G401 (cell line): ENCODE measurements at places on chromosomes 16 and 17. TPM values are rescaled to one million over a fixed set of nuclear protein-coding genes. Genes with fewer than 3 reads are reported as not detected.

- DNase-seq = peak; percentile 41
Observed at GRCh38 chr17:40190197-40191021, 13.1 kb downstream of the RAPGEFL1 start.

DNA sequence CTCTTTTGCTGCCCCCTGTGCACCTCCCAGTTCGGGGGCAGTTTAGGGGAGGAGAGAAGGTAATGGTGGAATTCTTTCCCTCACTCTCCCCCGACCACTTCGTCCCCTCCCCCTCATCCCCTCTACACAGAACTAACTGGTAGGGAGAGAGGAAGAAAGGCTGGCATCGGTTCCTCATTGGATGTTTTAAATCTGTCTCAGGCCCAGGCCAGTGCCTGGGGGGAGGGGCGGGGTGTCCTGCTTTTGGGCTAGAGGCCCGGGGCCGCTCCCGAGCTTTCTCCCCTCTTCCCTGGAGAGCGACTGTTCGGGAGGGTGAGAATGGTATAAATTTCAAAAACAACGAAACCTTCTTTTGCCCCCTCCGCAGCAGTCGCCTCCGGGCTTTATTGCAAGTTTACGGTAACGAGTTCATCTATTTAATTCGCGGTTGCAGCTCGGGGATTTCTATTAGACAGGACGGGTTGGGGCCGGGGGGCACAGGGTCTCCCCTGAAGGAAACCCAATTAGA, at the start of gene PRAC2:
TSS of gene PRAC2 (plus strand) at position 271 of the 508 bp plus-strand sequence. CDS start 1,226 bp downstream, outside the sequence.
- DNase-seq = no peak

- no peak for DNase-seq
Observed at GRCh38 chr16:67387479-67388079, 5.7 kb downstream of the TPPP3 start.

- no peak for DNase-seq
Observed at GRCh38 chr16:56330476-56330875, 94.9 kb downstream of the AMFR start.

DNA sequence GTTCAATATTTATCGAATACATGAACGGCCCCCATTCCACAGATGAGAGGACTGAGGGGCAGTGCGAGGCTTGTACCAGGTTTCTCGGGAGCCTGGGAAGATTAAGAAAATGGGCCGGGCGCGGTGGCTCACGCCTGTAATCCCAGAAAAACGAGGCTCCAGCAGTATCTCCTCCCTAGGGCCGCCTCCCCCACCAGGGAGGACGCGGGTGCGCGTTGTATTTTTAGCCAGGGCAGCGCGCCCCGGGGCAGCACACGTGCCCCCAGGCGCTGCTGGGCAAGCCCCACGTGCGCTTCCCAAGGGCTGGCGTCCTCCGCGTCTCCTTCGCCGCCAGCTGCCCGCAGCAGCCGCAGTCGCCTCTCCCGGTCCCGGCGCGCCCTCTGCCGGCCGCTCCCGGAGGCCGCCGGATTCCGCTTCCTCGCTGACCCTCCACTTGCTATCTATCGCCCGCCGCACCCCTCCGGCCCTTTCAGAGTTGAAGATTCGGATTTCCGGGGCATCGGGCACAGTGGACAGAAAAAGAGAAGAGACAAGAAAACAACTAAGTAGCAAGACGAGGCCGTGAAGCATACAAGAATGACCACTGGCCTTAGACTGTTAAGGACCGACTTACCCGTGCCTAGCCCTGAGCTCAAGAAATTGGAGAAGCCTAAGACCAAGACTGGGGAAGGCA, 1.9 kb upstream of the YBX2 start:
- peak; percentile 70 for DNase-seq

- no peak for DNase-seq
Observed at GRCh38 chr17:19341641-19342610, 20.6 kb downstream of the B9D1 start.

Gene CLEC16A
- 15.6 and 16.6 TPM in 2 replicates for total RNA-seq

GRCh38 chr17:77786740-77787505, 171.6 kb upstream of the TNRC6C start:
- DNase-seq = no peak

Gene SPPL2C
- not detected in 2 replicates for total RNA-seq

GRCh38 chr17:8055851-8056231, 17.0 kb downstream of the ALOX15B start:
- no peak for DNase-seq

DNA sequence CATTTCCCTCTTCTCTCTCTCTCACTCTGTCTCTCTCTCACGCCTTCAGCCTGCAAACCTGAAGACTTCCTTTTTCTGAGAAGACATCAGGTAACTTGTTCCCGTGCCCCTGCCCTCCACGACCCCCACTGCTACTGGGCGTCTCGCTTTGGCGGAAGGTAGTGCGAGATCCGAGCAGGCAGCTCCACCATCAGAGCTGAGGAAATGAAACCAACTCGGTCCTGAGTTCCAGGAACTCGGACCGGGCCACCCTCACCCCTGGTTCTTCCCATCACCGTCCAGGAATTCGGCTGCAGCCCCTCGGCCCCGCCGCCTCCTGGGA, 585 bp downstream of the MLKL start:
- DNase-seq = no peak

DNA sequence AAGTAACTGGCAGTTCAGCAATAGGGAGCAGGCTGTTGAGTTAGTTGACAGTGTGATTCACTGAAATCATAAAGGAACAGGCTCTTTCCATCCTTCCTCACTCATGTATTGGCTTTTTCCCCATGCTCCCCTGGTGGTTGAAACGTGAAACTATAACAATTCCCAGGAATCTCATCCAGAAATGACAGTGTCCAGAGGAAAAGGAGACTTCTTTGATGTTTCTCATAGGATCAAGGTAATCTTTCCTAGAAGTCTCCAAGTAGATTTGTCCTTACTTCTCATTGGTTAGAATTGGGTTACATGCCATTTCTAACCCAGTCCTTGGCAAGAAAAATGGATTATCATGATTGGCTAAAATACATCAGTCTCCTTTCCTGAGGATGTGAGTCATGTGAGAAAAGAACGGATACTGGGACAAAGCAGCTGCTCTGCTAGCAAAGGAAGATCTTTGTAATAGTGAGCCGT, 14.4 kb downstream of the TTC19 start:
- DNase-seq = peak; percentile 40

DNA sequence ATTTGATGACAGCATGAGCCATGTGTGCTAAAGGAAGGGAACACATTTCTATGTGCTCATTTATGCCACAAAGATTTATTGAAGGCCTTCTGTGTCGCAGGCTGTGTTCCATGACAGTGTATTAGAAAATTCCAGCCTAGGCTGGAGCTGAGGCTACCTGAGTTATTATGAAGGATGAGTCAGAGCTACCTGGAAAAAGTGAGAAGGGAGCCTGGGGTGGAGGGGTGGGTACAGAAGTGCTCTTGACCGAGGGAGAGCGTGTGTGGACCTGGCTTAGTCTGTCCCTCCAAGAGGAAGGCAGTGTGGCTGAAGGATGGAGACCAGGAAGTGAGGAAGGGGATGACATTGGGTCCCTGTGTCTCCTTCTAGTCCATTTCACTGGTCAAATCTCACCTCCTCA, 98.3 kb downstream of the N4BP1 start:
- no peak for DNase-seq

- DNase-seq = no peak
Observed at GRCh38 chr17:45325810-45326209, 9.0 kb upstream of the MAP3K14 start.

Gene CHST5
- total RNA-seq = 0.12 TPM in 1 of 2 replicates, not detected in the other

- no peak for DNase-seq
Observed at GRCh38 chr16:55588799-55589198, 22.3 kb downstream of the CAPNS2 start.

- DNase-seq = no peak
Observed at GRCh38 chr17:19339341-19339815, 23.1 kb downstream of the B9D1 start.

Gene ODF4
- total RNA-seq = not detected in 2 replicates

DNA sequence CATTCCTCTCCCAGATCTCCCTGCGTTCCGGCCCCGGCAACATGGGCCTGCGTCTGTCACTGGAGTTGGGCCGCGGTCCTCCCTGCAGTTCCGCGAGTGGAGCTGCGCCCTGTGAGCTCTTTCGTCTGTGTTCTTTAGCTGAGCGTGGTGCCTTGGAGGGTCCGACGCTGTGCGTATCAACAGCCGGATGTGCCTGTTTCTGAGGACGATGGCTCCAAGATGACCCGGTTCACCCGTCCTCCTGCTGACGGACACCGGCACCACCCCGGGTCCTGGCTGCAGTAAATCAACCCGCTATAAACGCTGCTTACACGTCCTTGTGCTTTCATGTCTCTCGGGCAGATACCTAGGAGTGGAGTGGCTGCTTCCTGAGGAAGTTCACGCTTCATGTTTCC, 44.8 kb upstream of the GNG13 start:
- no peak for DNase-seq

Gene TMEM220
- 2.2 and 9.3 TPM in 2 replicates for total RNA-seq

DNA sequence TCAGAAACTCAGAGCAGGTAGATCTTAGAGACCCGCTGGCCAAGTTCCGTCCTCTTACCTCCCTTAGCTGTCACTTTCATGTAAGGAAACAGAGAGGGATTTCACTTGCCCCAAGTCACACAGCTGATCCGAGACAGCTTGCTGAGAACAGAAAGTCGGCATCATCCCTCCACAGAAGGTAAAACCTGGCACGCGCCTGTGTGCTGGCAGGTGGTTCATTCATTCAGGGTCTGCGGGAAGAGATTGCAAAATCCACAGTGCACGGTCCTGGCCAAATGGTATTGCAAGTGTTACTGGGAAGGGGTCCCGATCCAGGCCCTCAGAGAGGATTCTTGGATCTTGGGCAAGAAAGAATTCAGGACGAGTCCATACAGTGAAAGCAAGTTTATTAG, 139.4 kb upstream of the RPH3AL start:
- DNase-seq = peak; percentile 71

Gene TPSG1
- total RNA-seq = not detected in 2 replicates

- DNase-seq = no peak
Observed at GRCh38 chr16:625117-625976, 5.4 kb upstream of the WFIKKN1 start.

DNA sequence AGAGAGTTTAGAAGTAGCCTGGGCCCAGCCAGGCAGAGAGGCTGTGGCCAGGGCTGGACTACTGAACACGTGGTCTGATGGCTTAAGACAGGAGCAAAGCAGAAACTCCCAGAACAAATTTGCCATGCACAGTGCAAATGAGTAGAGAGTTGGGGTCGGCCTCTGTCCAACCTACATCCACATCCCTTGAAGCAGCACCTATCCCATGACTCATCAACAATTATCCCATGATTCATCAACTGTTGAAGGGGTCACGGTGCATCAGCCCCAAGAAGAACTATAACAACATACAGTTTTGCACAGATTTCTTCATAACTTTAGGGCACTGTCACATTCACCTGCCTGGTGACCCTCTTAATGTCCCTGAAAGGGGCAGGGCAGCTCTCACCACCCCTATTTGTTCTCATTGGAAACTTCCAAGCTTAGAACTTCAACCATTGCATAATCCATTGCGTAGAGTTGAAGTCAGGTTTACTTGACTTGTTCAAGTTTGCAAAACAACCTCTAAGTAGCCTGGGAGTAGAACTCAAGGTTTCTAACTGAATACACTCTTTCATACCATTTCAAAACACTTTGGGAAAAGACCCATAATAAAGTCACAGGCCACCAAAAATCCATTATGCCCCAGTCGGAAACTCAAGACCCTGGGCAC, 235.2 kb upstream of the CDH5 start:
- no peak for DNase-seq

DNA sequence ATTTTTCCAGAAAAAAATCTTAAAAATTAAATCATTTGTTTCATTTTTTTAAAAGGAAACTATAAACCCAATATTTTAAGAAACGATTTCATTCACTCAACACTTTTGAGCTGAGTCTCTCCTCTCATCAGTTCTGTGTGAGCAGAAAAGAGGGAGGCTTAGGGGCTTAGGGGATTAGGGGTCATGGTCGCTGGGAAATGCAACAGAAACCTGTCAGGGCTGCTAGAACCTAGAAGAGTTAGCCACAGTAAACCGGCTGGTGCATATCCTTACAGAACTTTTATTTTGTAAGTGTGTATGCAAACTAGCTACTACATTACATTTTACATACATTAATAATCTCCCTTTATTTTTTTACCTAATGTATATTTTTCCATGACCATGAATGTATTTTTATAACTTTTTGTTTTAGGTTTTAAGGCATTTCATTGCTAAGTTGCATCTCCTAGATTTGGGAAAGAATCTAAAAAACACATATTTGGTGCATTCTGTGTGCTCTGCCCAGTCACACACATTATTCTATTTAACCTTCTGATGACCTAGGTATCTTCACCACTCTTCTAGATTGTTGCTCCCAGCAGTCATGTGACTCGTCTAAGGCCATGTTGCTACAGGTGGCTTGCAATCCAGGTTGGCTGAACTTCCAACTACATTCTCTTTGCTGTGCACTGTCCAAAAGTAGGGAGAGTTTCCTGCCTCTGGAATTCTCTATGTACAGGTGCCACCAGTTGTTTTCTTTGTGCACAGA, 24.4 kb downstream of the TBC1D3B start:
- no peak for DNase-seq

- DNase-seq = no peak
Observed at GRCh38 chr16:28182801-28183200, 29.0 kb downstream of the XPO6 start.

Gene KRTAP4-5
- not detected in 2 replicates for total RNA-seq

DNA sequence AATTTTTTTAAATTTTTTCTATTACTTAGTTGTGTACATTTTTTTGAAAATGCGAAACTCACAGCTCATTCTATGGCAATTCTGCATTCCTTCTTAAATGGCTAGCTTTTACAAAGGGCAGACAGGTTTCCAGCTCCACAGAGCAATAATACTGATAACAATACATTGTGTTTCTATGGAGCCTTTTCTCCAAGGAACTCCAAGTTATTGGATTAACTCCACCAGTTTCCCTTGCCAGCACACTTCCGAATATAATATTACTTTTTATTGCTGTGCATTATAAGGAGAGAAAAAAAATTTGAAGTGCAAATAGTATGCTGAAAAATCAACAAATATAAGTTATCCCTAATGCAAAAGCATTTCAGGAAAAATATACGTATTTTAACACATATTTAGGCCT, 127.5 kb upstream of the PSMD7 start:
- no peak for DNase-seq

DNA sequence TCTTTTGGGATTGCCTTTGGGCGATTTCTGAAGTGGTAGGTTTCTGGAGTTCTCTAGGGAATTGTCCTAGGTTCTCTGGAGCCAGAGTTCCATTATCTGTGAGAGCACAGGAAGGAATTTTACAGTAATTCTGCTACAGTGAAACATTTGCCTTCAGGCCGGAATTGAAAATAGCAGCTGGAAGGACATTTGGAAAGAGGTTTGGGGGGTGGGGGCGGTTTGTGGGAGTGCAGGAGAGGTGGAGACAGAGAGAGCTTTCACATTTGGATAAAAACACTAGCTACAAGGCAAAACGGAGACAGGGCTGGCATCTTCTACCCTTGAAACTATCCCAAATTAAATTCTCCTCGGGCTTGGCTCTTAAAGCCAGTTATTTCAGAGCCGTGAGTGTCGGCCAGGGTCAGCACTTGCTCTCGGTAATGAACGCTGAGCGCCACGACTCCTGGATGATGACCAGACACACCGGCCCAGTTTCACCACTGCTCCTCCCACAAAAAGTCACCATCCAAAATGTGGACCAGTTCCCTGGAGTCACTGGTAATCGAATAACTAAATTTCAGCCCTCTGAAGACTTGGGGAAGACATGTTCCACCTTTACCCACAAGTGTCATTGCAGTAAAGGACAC, 67.7 kb upstream of the TANC2 start:
- no peak for DNase-seq

- DNase-seq = no peak
Observed at GRCh38 chr17:48816438-48816773, 623 bp downstream of the TTLL6 start.
